ENCODE measurements at places on chromosomes 3 and 15. TPM values are rescaled to one million over a fixed set of nuclear protein-coding genes. Genes with fewer than 3 reads are reported as not detected.

DNA sequence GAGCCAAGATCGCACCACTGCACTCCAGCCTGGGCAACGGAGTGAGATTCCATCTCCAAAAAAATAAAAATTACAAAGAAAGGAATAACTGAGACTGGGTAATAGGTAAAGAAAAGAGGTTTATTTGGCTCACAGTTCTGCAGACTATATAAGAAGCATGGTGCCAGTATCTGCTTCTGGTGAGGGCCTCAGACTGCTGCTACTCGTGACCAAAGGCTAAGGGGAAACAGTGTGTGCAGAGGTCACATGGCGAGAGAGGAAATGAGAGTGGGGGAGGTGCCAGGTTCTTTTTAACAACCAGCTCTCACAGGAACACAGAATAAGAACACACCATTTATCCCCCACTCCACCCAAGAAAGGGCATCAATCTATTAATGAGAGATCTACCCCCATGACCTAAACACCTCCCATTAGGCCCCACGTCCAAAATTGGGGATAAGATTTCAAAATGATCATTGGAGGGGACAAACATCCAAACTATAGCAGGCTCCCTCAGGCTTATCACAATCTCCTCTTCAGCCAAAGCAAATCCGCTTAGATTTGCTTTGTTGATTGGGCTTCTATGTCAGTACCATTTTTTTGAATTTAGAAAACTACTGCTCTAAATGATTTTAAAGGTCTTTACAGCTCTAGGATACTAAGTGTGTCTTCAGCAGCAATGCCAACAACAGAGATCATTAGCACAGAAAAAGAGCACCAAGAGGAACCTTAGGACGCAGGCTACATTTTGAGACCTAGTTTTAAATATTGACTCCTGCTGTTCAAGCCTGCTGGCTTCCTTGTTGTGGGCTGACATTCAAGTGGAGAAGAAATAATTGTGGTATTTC lies 84.2 kb upstream of the TBL1XR1 start:
- DNase-seq, result no peak
- peaks cover 10% of the 10 kb centered on the region for H3K4me1 ChIP-seq
- no peak overlapping the region for H3K27ac ChIP-seq
- no peaks in the 10 kb centered on the region for H3K27me3 ChIP-seq
- no peaks in the 10 kb centered on the region for H3K36me3 ChIP-seq
- no peak overlapping the region for H3K4me3 ChIP-seq

- no peak for DNase-seq
- no peak overlapping the region for H3K4me3 ChIP-seq
- H3K4me1 ChIP-seq, result peaks cover 58% of the 10 kb centered on the region
- H3K27me3 ChIP-seq, result no peaks in the 10 kb centered on the region
Observed at GRCh38 chr3:66398228-66399025, 102.4 kb downstream of the LRIG1 start.

GRCh38 chr3:72244396-72244795 lies 459.4 kb upstream of the PROK2 start:
- no peak for DNase-seq
- no peaks in the 10 kb centered on the region for H3K27me3 ChIP-seq
- H3K4me3 ChIP-seq, result no peak overlapping the region
- H3K4me1 ChIP-seq, result peaks cover 48% of the 10 kb centered on the region

- H3K27me3 ChIP-seq, result no peaks in the 10 kb centered on the region
- H3K36me3 ChIP-seq, result no peaks in the 10 kb centered on the region
- no peak overlapping the region for H3K27ac ChIP-seq
- DNase-seq, result no peak
- no peak overlapping the region for H3K4me3 ChIP-seq
- H3K4me1 ChIP-seq, result no peaks in the 10 kb centered on the region
Observed at GRCh38 chr3:166527325-166527724, 690.1 kb upstream of the BCHE start.

DNA sequence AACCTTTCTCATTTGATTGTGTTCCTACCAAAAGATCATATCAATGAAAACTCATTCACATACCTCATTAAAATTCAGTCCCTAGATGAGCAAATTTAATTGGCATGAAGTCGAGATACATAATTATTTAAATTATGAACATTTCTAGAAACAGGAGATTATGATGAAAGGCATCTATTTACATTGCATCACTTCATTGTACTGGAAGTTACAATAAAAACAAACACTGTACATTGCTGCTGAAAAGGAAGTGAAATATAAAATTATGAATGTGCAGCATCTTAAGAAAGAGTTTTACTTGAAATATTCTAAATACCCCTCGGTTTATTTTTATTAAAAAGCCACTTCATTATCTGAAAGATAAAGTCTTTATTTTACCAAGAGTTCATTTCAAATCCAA lies 163.4 kb upstream of the ZNF385D start:
- H3K4me1 ChIP-seq, result peaks cover 11% of the 10 kb centered on the region
- no peak for DNase-seq
- H3K27ac ChIP-seq, result no peak overlapping the region
- no peaks in the 10 kb centered on the region for H3K36me3 ChIP-seq

- H3K36me3 ChIP-seq, result no peaks in the 10 kb centered on the region
- H3K4me1 ChIP-seq, result peaks cover 5% of the 10 kb centered on the region
- H3K27ac ChIP-seq, result peak overlapping the region; percentile 6
- no peak for DNase-seq
Observed at GRCh38 chr3:27147215-27147614, 222.0 kb downstream of the NEK10 start.

DNA sequence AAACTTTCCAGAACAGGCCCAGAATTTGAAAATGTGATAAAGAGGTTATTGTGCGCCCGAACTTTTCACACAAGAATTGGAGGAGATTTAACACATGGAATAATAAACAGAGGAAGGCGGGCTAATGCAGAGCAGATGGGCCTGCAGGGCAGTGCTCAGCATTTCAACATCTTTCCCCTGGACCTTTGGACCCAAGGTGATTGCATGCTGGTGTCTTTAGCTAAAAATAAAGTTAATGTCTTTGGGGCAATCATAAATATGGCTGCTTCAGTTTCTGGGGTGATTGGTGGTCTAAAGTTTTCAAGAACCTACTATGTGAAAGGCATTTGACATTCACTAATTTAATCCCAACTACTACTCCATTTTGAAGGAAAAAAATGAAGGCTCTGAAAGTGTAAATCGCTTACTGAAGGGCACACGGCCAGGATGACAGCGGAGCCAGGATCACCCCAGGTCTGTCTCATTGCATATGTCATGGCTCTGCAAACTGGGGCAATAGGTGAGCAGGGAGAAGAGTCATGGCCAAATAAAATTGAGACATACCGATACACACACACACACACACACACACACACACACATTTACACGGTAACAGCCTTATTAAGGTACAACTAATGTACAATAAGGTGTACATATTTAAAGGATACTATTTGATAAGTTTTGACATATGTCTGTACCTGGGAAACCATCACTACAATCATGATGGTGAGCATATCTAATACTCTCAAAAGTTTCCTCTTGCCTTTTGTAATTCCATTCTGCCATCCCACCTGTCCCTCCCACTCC lies 243.1 kb upstream of the LRRFIP2 start:
- DNase-seq, result no peak
- no peak overlapping the region for H3K27ac ChIP-seq
- no peaks in the 10 kb centered on the region for H3K4me1 ChIP-seq
- peaks cover 56% of the 10 kb centered on the region for H3K36me3 ChIP-seq
- no peaks in the 10 kb centered on the region for H3K27me3 ChIP-seq

DNA sequence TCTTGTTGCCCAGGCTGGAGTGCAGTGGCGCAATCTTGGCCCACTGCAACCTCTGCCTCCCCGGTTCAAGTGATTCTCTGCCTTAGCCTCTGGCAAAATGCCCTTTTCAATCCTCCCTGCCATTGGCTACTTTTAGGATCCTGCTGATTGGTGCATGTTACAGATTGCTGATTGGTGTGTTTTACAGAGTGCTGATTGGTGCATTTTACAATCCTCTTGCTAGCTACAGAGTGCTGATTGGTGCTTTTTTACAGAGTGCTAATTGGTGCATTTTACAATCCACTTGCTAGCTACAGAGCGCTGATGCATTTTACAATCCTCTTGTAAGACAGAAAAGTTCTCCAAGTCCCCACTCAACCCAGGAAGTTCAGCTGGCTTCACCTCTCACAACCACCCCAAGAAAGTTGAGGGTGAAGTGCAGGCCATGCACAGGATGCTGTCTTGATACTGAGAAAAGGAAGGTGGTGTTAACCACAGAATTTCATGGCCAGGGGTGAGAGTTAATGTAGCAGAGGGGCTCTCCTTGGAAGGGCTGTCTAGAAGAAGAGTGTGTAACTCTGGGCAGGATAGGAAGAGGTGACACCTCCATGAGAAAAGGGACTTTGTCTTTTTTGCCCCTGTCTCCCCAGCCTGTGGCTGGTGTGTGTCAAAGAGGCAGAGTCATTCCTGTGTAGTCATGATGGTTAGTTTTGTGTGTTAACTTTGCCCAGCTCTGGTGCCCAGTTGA lies 145.9 kb downstream of the APBA2 start:
- no peak for DNase-seq
- no peaks in the 10 kb centered on the region for H3K27me3 ChIP-seq
- no peak overlapping the region for H3K27ac ChIP-seq
- no peaks in the 10 kb centered on the region for H3K4me1 ChIP-seq

DNA sequence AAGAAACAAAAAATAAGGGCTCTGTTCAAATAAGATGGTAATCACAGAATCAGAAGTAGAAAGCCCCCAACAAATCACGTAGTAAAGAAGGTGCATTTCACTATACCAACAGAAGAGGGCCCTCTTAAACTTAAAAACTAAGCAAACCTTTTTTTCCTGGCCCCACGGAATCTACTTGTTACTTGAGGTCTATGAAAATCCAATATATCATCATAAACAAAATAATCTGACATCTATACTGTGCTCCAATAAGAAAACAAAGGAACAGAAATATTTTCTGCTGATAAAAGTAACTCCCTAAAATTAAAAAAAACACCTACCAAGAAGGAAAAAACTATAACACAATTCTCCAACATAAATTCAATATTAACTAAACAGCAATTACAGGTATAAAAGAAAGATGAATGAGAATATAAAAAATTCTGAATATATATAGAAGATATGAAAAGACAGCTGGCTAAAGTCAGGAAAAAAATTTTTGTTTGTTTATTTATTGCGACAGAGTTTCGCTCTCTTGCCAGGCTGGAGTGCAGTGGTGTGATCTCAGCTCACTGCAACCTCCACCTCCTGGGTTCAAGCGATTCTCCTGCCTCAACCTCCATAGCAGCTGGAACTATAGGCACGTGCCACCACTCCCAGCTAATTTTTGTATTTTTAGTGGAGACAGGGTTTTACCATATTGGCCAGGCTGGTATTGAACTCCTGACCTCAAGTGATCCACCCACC lies 81.8 kb downstream of the CLASP2 start:
- H3K4me3 ChIP-seq, result no peak overlapping the region
- H3K27ac ChIP-seq, result no peak overlapping the region
- no peaks in the 10 kb centered on the region for H3K27me3 ChIP-seq

DNA sequence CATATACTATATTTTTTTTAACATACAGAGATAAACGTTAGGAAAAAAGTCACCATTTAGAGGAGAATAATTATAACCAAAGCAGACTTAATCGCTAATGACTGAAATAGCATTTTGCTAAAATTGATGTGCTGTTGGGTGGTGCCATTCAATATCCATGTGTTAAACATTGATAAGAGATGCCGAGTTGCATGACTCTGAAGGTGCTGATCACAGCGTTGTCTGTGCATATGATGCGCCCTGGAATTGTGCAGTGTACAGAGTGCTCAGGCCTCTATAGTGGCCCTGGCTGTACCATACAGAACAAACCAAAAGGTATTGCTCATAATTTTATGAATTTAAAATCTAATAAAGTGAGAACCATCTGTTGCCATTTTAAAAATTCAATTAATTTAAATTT lies 168.3 kb downstream of the MEIS2 start:
- no peak overlapping the region for H3K4me3 ChIP-seq
- H3K4me1 ChIP-seq, result peaks cover 23% of the 10 kb centered on the region
- H3K27me3 ChIP-seq, result no peaks in the 10 kb centered on the region
- no peak for DNase-seq
- H3K36me3 ChIP-seq, result no peaks in the 10 kb centered on the region
- no peak overlapping the region for H3K27ac ChIP-seq

DNA sequence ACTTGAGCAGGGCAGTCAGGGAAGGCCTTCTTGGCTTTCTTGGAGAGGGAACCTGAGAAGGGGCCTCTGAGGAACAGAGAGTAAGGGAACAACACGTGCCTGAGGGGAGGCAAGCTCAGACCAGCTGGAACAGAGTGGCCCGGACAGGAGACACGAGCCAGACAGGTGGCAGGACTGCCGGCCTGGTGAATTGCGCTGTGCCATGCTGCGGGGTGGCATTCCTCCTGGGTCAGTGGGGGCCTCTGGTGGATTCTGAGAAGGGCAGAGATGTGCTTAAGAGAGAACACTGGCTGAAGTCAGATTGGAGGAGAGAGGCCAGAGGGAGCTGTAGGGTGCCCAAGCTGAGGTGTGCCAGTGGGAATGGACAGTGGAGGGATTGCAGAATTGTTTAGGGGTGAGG lies 4.9 kb downstream of the CHAC1 start:
- peaks cover 45% of the 10 kb centered on the region for H3K4me1 ChIP-seq
- H3K27me3 ChIP-seq, result no peaks in the 10 kb centered on the region
- no peak for DNase-seq
- H3K27ac ChIP-seq, result peak overlapping the region; percentile 82
- H3K36me3 ChIP-seq, result no peaks in the 10 kb centered on the region
- H3K4me3 ChIP-seq, result no peak overlapping the region

GRCh38 chr3:194277786-194278130 lies 73.4 kb downstream of the CPN2 start:
- peaks cover 19% of the 10 kb centered on the region for H3K27me3 ChIP-seq
- H3K4me3 ChIP-seq, result no peak overlapping the region
- H3K36me3 ChIP-seq, result no peaks in the 10 kb centered on the region
- peak overlapping the region; percentile 73 for H3K27ac ChIP-seq
- peak; percentile 65 for DNase-seq
- peaks cover 45% of the 10 kb centered on the region for H3K4me1 ChIP-seq

GRCh38 chr3:4224331-4224730 lies 78.8 kb upstream of the SETMAR start:
- no peaks in the 10 kb centered on the region for H3K27me3 ChIP-seq
- DNase-seq, result no peak

GRCh38 chr3:183265157-183265642 lies 12.1 kb downstream of the B3GNT5 start:
- H3K4me3 ChIP-seq, result peak overlapping the region; percentile 22
- DNase-seq, result peak; percentile 32
- H3K4me1 ChIP-seq, result peaks cover 13% of the 10 kb centered on the region
- H3K27me3 ChIP-seq, result no peaks in the 10 kb centered on the region
- H3K36me3 ChIP-seq, result peaks cover 10% of the 10 kb centered on the region
- H3K27ac ChIP-seq, result peak overlapping the region; percentile 61

DNA sequence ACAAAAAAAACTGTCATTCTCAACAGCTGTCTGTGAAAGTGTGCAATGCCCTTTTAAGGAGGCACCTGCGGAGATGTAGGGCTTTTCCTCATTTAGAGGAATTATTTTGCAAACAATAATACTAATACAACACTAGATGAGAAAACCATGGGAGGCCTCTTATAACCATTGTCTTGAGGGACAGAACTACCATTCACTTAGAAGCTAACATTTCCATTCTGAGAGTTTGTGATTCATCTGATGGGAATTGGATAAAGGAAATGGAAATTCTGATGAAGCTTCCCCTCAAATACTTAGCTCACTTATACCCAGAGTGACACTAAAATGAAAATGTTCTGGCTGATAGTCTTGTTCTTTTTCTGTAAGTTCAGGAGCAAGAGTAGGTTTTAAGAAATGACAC lies 147.7 kb downstream of the CADPS start:
- peaks cover 6% of the 10 kb centered on the region for H3K4me1 ChIP-seq
- H3K4me3 ChIP-seq, result no peak overlapping the region
- H3K27me3 ChIP-seq, result no peaks in the 10 kb centered on the region
- H3K27ac ChIP-seq, result no peak overlapping the region
- DNase-seq, result no peak

- peaks cover 7% of the 10 kb centered on the region for H3K4me1 ChIP-seq
- no peak overlapping the region for H3K27ac ChIP-seq
- H3K27me3 ChIP-seq, result peaks cover 11% of the 10 kb centered on the region
- H3K4me3 ChIP-seq, result no peak overlapping the region
Observed at GRCh38 chr3:197501496-197501878, 54.3 kb downstream of the BDH1 start.

Gene CCRL2
- 1.5 TPM for total RNA-seq

Gene SEMA3G
- 9.2 TPM for total RNA-seq

Gene LRRIQ4
- not detected for total RNA-seq

All from left ventricle myocardium inferior (tissue), 1 donor.